Cardiac muscle cell (in vitro differentiated cells and primary cell): ENCODE measurements at places on chromosomes 6 and 20.

DNA sequence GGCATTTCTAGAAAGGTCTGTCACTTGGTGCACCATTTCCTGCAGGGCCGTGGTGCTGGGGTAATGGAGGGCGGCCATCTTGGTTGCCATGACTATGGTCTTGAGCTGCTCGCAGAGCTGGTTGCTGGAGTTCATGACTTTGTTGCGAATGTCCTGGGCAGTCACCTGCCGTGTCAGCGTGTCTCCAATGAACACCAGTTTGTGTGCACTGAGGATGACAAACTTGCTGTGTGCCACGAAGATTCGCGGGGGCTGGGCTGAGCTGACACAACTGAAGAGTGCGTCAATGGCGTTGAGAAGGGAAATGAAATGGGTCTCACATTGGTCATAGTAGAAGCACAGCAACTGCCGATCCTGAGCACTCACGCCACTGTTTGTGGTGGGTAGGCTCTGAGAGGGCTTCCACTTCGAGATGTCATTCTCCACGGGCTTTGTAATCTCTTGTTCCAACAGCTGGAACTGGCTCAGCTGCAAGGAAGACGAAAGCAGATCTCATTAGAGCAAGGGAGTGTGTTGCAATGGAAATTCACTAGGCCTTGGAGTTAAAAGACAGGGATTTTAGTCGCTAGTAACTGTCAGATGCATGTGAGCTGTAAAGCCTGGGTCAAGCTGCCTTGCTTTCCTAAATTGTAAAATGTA is 47.1 kb downstream of the NEDD9 start:
- peak; percentile 10 for DNase-seq

GRCh38 chr20:62392077-62392418 is 5.1 kb downstream of the RPS21 start:
- no peak for DNase-seq

GRCh38 chr6:11854408-11855165 is 76.0 kb upstream of the ADTRP start:
- no peak for DNase-seq

- DNase-seq = no peak
These were observed 258.9 kb downstream of the KIF16B start for GRCh38 chr20:16314320-16314719.

DNA sequence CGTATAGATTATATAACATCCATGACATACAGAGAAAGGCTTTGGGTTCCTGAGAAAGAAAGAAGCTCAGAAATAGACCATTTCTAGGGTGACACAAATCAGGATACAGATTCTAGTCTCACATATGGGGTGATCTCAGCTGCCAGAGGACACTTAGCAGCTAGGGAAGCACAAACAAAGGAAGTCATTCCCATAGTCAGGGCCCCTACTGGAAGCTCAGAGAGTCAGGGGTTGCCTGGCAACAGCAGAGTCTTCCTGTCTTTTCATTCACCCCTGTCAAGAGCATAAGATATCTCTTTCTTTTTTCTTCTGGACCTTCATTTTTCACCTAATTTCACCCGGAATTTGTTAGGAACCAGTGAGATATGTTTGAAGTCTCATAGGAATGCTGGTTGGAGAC is 81.9 kb upstream of the IYD start:
- no peak for DNase-seq
